A549 treated with CpdA at 1 μM for 4 hours (cell line): ENCODE measurements at places on chromosomes 11 and 22. TPM values are rescaled to one million over a fixed set of nuclear protein-coding genes. Genes with fewer than 3 reads are reported as not detected.

MYO7A gene
- total RNA-seq = 1.1 to 1.8 TPM (median 1.4 TPM) in 5 replicates

CD3G gene
- total RNA-seq = not detected in 5 replicates

BACE1-AS gene
- 1.6 to 2.5 TPM (median 2.4 TPM) in 5 replicates for total RNA-seq

CSF2RB gene
- total RNA-seq = not detected in 5 replicates

TUB gene
- 5.7 to 8.6 TPM (median 7.9 TPM) in 5 replicates for total RNA-seq
